ENCODE measurements at places on chromosomes 6 and 20.

DNA sequence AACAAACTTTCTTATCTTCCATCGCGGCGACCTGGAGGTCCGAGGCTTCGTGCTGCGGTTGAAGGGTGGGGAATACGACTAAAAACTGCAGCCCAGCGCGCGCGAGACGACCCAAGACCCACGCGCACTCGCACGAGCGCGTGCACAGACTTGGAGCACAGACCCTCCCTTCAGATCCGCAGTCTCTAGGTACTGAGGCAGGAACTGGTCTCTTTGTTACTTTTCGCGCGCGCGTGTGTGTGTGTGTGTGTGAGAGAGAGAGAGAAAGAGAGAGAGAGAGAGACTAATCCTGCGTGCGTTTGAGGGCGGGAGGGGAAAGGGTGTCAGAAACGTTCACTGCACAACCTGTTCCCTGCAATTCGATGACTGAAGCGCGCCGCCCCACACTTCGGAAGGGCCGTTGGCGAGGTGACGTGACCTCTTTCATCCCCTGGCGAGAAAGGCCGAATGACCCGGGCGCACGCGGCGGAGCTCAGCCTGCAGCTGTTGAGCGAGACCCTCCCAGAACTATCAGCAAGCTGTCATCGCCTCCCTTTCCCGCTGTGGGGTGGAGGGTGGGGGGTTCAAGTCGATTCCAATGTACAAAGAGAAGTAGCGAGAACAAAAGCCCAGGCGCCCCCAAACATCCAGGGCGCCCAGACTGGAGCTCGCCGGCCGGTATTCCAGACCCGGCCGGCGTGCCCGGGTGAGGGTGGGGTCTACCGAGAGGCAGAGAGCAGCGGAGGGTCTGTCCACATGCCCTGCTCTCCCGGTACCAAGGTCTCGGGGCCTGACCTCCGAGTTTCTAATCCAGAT lies 1.5 kb upstream of the TUBB2B start:
- no peak for DNase-seq

GRCh38 chr6:125110056-125110455 lies 43.5 kb upstream of the TPD52L1 start:
- no peak for DNase-seq

DNA sequence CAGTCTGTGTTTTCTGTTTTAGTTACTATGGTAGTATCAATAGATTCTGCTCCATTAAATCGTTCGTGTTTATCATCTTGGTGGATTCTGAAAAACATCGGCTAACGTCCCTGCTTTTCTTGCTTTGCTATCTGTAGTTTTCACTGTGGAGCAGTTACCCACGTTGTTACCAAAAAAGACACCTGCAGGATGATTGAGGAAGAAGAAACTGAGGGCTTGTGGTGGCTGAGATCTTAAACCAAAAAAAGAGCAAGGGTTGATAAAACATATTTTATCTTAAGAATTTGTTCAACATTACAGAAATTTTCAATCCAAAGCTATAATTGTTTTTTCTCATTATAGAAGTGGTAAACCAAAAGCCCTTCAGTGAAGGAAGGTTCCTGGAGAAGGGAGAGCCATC lies 166.3 kb downstream of the FARS2 start:
- no peak for DNase-seq

DNA sequence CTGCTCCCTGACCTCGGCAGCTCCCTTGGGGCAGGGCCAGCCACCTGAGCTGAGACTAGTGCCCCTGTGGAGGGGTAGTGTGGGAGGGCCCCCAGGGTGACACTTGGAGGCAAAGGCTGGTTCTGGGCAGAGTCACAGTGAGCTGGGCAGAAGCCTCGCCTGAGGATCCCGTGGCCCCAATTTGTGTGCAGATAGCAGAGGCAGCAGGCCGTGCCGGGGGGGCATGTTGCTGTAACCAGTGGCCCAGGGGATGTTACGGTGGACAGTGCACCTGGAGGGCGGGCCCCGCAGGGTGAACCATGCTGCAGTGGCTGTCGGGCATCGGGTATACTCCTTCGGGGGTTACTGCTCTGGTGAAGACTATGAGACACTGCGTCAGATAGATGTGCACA lies 2.9 kb downstream of the KLHDC3 start:
- DNase-seq, result no peak

DNA sequence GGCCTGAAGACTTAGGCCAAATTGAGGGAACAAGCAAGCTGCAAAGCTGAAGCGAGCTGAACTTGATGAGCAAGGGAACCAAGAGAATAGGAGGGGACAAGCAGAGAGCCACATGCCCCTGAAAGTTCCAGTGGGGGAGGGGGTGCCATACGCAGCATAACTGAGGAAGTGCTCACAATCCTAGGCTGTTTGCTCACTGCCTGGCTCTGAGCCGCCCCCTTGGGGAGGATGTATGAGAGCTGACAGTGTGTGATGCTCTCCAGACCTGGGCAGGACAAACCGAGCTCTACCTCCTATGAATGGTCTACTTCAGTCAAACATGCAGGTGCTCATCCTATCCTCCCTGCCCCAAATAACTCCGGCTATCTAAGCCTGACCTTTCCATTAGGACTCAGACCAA lies 52.1 kb downstream of the FAXC start:
- DNase-seq, result no peak

DNA sequence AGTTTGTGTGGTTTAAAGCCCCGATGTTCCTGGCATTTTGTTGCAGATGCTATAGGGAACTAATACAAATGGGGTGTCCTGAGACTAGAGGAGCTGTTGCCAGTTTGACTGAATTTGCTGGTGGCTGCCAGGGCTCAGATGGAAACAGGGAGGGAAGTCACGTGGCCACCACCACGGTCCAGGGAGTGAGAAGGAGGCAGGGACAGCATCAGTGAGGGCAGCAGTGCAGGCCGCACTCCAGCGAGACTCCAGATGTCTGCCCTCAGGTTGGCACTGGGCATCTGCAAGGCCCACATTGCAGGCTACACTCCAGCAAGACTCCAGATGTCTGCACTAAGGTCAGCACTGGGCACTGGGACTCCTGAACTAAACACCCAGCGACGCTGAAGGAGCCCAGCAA lies 86.2 kb downstream of the RAMACL start:
- no peak for DNase-seq

Measured in NCI-H1417 treated with DMSO at 0.1 percent for 48 hours (cell line).